ENCODE measurements at places on chromosomes 6 and 20.

DNA sequence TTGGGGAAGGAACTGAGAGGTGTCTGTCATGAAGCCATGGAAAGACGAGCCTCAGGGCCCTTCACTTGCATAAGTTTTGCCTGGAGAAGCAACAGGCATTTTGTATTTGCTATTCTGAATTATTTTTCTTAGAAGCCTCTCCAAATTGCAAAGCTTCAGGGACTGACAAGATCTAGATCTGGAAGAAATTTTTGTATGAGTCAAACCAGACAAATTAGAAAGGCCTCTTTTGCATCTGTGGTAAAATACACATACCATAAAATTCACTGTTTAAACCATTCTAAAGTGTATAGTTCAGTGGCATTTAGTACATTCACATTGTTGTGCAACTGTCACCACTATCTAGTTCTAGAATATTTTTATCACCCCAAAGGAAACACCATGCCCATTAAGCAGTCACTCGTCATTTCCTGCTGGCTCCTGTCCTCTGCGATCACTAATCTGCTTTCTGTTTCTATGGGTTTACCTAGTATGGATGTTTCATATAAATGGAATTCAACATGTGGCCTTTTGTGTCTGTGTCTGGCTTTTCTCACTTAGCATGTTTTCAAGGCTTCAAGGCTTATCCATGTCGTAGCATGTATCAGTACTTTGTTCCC is 269.1 kb downstream of the PHF3 start:
- no peak for DNase-seq

DNA sequence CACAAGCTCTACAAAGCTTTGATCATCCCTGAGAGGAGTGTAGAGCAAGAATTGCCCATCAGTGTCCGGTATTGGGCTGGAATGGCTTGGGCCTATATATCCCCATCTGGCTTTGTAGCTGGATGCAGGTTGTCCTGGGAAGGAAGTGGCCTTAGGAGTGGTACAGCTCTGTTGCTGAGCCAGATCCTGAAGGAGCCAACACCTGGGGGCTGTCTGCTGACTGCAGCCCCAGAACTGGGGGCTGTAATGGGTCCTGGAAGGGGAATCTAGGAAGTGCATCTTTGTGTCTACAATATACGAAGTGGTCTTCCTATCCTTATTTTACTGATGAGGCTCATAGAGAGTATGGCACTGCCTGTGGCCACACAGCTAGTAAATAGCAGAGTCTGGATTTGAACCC is 145.9 kb downstream of the CDC5L start:
- DNase-seq: no peak

DNA sequence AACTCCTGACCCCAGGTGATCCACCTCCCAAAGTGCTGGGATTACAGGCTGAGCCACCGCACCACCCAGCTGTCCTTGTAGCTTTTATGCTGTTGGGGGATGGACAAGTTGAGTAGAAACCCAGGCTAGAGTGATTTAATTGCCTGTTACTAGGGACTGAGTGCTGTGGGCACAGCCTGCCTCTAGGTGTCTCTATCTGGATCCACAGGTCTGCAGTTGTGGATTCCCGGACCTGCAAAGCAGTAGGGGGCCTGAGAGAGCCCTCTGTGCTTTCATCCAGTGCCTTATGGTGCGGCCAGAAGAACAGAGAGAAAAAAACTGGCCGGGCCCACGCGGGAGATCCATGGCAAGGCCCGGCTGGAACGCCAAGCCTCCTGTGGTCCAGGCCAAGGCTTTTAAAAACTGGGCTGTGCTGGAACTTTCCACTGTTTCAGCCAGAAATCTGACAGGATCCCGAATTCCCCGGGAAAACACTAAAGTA is 5.2 kb downstream of the SIRPA start:
- no peak for DNase-seq

GRCh38 chr20:1094751-1095150 is 23.7 kb upstream of the PSMF1 start:
- DNase-seq: no peak

- DNase-seq: no peak
These were observed 123.2 kb downstream of the HACE1 start for GRCh38 chr6:104736545-104736944.

- DNase-seq: no peak
These were observed 205.0 kb upstream of the EPHA7 start for GRCh38 chr6:93624408-93624807.
